ENCODE measurements at places on chromosomes 13 and 19.

DNA sequence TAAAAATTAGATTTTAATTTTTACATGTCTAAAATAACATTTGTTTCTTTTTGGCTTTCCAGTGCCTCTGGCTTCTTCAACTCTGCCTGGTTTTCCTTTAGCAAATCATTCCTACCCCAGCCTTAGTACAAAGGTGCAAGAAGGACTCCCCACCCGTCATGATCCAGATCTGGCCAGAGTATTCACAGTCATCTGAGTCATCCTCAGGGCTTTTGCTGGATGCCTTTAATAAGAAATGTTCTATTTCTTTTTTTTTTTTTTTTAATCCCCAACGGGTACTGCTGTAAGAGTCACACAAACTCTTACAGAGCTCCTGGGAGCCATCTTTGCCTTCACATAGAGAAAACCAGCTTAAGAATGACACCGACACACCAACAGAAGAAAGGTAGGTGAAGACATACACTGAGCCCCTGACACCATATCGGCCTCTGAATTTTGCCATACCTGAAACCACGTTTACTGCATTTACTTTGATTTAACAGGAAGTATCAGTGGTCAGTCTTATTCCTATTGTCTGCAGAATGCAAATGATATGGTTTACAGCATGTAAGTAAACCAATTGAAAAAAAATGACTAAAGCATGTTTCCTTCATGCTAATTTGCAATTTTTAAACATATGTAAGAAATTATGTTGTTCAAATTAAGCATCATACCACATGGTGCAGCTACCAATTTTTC is 184.4 kb downstream of the NALCN start:
- no peak for DNase-seq

GRCh38 chr19:56321989-56322440 is 7.4 kb upstream of the ZSCAN5A start:
- DNase-seq, result no peak

GRCh38 chr19:11479090-11479897 is 1.6 kb downstream of the ELAVL3 start:
- no peak for DNase-seq

DNA sequence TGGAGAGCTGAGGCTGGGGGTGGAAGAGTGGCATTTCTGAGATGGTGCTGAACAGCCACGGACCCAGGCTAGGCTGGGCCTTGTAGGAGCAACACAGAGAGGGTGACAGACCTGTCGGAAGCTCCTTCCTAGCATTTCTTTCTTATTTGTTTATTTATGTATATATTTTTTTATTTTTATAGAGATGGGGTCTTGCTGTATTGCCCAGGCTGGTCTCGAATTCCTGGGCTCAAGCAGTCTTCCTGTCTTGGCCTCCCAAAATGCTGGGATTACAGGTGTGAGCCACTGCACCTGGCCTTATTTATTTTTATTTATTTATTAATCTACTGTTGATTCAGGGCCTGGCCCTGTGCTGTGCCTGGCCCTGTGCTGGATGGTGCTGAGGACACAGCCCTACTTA is 6.5 kb downstream of the CIC start:
- no peak for DNase-seq

DNA sequence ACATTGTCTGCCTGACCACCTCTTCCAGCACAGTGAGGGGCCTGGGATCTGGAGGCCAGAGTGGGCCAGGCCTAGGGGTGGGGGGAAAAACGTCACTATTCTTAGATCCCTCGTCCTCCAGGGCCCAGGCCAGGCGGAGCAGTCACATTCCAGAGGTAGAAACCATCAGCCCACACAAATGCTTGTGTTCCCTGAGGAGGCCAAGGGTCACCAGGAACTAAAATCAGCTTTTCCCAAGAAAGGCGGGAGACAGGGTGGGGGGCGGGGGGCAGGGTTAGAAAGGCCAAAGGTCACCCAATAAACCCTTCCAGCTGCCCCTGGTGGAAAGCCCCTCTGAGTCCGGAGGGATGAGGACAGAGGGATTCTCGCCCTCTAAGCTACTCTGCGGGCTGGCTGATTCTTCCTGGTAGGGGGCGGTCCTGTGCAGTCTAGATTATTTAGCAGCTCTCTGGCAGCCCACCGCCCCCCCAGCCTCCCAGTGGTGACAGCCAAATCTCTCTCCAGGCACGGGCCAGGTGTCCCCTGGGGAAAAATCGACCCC is 23.5 kb upstream of the CCL25 start:
- DNase-seq, result no peak

Data from caudate nucleus (tissue), 63 donors.